ENCODE measurements at places on chromosomes 1 and 21.

GRCh38 chr1:219039682-219040154 lies 134.0 kb upstream of the LYPLAL1 start:
- no peak for DNase-seq
- no peaks in the 10 kb centered on the region for H3K27me3 ChIP-seq
- H3K4me1 ChIP-seq: no peaks in the 10 kb centered on the region
- no peak overlapping the region for H3K4me3 ChIP-seq
- no peak overlapping the region for H3K27ac ChIP-seq
- no peaks in the 10 kb centered on the region for H3K36me3 ChIP-seq

- no peak overlapping the region for H3K4me3 ChIP-seq
- H3K4me1 ChIP-seq: peaks cover 7% of the 10 kb centered on the region
- DNase-seq: no peak
Measured at GRCh38 chr1:40479156-40479555, 2.1 kb downstream of the ZFP69 start.

GRCh38 chr1:106793651-106794050 lies 262.8 kb upstream of the PRMT6 start:
- H3K27ac ChIP-seq: no peak overlapping the region
- H3K27me3 ChIP-seq: no peaks in the 10 kb centered on the region
- no peak overlapping the region for H3K4me3 ChIP-seq
- H3K4me1 ChIP-seq: no peaks in the 10 kb centered on the region

DNA sequence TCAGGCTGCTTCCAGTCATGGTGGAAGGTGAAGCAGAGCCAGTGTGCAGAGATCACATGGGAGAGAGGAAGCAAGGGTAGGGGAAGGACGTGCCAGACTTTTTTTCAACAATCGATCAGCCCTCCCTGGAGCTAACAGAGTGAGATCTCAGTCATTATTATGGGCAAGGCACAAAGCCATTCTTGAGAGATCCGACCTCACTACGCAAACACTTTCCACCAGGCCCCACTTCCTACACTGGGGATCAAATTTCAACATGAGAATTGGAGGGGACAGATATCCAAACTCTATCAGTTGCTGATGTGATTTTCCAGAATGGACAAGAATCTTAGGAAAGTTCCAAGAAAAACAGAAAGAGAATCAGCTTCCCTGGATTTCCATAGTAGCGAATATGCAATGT lies 60.5 kb downstream of the BACE2 start:
- no peak overlapping the region for H3K4me3 ChIP-seq
- no peak for DNase-seq
- H3K27me3 ChIP-seq: no peaks in the 10 kb centered on the region
- H3K27ac ChIP-seq: no peak overlapping the region
- no peaks in the 10 kb centered on the region for H3K4me1 ChIP-seq

GRCh38 chr1:173064011-173064410 lies 13.3 kb upstream of the TNFSF18 start:
- no peak for DNase-seq
- no peak overlapping the region for H3K4me3 ChIP-seq
- H3K4me1 ChIP-seq: peaks cover 4% of the 10 kb centered on the region
- no peaks in the 10 kb centered on the region for H3K27me3 ChIP-seq

DNA sequence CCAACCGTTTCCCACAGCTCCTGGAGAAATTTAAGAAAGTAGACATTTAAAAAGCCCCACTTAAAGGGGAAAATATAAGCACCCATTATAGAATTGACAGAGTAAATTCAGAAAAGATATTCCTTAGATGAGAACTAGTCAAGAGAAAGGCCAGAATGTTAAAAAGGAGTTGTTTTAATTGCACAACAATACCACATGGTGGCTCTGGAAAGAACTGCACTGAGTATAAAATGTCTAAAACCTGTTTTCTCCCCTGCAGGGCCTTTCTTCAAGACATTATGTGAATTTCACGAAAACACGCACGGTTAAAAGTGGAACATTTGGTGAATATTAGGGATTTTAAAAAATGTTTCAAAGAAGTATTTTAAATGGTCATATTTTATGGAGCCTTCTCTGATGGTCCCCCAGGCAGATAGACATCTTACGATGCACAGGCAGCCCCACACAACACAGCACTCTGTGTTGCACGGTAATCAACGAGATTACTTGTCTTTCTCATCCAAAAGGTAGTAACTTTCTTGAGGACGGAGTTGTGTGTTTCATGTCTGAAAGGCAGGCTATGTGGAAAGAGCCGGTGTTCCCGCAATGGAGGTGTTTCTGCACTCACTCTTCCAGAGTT lies 101.9 kb downstream of the PRRX1 start:
- no peak overlapping the region for H3K4me3 ChIP-seq
- no peak for DNase-seq
- H3K4me1 ChIP-seq: no peaks in the 10 kb centered on the region
- H3K36me3 ChIP-seq: no peaks in the 10 kb centered on the region
- no peaks in the 10 kb centered on the region for H3K27me3 ChIP-seq

- H3K4me1 ChIP-seq: peaks cover 66% of the 10 kb centered on the region
- DNase-seq: no peak
- H3K27me3 ChIP-seq: no peaks in the 10 kb centered on the region
- peak overlapping the region; percentile 100 for H3K27ac ChIP-seq
Measured at GRCh38 chr1:85314726-85315125, 38.3 kb upstream of the BCL10 start.

GRCh38 chr1:203692565-203693470 lies 66.2 kb downstream of the ATP2B4 start:
- H3K27me3 ChIP-seq: no peaks in the 10 kb centered on the region
- H3K4me3 ChIP-seq: no peak overlapping the region
- DNase-seq: no peak
- H3K27ac ChIP-seq: peak overlapping the region; percentile 99

- no peak overlapping the region for H3K27ac ChIP-seq
- H3K27me3 ChIP-seq: no peaks in the 10 kb centered on the region
- DNase-seq: no peak
- no peak overlapping the region for H3K4me3 ChIP-seq
Measured at GRCh38 chr1:184417916-184418315, 31.1 kb downstream of the C1orf21 start.

GRCh38 chr1:234645474-234645953 lies 35.5 kb upstream of the IRF2BP2 start:
- no peaks in the 10 kb centered on the region for H3K36me3 ChIP-seq
- DNase-seq: no peak
- peaks cover 2% of the 10 kb centered on the region for H3K4me1 ChIP-seq
- H3K27me3 ChIP-seq: no peaks in the 10 kb centered on the region
- H3K27ac ChIP-seq: no peak overlapping the region

DNA sequence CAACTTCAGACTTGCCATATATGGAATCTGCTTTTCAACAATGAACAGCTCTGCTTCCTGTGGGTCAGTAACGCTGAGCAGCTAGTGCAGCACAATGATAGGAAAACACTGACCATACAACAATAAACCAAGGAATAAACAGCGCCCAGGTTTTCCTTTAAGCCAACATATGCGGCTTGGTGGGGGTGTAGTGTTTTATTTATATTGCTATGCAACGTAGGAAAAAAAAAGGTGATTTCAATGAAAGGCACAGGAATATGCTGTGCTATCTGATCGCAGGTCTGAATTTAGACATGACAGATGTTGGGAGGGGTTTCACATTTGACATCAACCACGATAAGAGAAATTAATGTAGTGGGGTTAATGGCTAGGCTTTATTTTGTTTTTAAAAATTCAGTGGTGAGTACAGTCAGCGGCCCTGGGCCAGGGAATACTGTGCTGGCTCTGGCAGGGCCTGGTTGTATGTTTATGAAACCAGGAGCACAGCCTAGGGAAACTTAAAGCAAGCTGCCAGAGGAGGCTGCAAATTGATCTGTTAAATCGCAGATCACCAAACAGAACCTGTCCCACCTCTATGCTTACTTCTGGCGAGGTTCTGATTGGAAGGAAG lies 4.3 kb downstream of the TSPAN2 start:
- peaks cover 4% of the 10 kb centered on the region for H3K4me1 ChIP-seq
- H3K4me3 ChIP-seq: no peak overlapping the region

GRCh38 chr1:34918977-34919561 lies 10.4 kb downstream of the DLGAP3 start:
- H3K36me3 ChIP-seq: no peaks in the 10 kb centered on the region
- no peak overlapping the region for H3K4me3 ChIP-seq
- no peak overlapping the region for H3K27ac ChIP-seq
- H3K27me3 ChIP-seq: no peaks in the 10 kb centered on the region
- H3K4me1 ChIP-seq: peaks cover 6% of the 10 kb centered on the region

- peak overlapping the region; percentile 58 for H3K27ac ChIP-seq
- H3K4me1 ChIP-seq: peaks cover 28% of the 10 kb centered on the region
- H3K36me3 ChIP-seq: peaks cover 2% of the 10 kb centered on the region
- peak overlapping the region; percentile 24 for H3K4me3 ChIP-seq
Measured at GRCh38 chr1:119631433-119632102, 16.5 kb downstream of the ZNF697 start.

DNA sequence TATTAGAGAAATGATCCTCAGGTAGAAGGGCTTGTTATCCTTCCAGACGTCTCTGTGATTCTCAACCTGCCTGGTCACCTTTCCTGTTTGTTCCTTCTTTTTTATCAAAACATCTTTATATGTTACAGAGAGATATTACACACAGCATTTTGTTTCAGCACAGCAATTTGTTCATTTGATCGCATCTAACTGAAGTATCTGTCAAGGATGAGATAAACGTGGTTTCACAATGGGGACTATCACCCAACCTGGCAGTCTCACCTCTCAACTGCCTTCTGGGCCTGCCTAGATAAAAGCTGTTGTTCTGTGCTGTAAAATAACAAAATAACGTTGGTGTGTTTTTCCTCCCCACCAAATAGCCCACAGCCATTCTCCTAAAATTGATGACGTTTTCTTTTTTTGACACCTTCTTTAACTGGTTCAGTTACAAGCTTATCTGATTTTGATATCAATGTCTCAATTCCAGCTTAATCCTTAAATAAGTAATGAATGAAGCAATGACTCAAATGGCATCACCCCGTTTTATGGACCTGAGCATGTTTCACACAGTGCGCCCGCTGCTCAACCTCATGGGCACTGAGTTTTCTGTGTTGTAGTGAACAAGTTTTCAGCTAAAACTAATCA lies 367.9 kb upstream of the RUNX1 start:
- no peaks in the 10 kb centered on the region for H3K36me3 ChIP-seq
- DNase-seq: no peak
- no peaks in the 10 kb centered on the region for H3K27me3 ChIP-seq
- no peak overlapping the region for H3K4me3 ChIP-seq
- no peak overlapping the region for H3K27ac ChIP-seq

DNA sequence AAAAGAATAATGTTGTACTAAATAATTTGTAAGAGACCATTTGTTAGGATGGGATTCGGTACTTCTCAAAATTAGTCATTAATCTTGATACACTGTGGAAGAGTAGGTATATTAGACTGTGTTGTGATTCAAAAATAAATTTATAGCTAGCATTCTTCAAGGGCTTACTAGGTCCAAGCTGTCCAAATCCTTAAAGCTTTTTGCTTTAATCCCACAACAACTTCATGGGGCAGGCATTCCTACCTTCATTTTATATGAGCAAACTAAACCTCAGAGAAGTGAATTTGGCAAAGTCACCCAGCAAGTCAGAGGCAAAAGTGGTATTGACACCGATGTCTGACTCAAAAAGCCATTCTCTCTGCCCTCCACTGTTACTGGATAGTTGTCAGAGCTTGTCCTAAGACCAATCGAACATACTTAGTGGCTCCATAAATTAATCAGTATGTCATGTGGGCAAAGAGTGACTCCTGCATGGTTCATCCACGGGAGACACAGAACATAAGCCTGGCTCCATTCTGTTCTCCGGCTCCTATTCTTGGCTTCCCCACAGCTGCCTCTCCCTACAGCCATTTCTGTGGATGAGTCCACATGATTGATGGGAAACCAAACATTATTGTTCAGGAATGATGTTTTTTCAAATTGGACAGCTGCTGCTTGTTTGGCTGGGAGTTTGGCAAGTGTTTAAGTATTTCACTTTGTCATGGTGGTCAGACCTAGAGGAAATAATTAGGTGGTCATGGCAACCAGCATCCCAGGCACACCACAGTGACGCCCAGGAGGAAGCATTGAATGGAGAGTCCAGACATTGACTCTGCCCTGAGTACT lies 133.4 kb upstream of the FGGY start:
- H3K4me1 ChIP-seq: peaks cover 3% of the 10 kb centered on the region
- no peak overlapping the region for H3K27ac ChIP-seq
- DNase-seq: no peak

DNA sequence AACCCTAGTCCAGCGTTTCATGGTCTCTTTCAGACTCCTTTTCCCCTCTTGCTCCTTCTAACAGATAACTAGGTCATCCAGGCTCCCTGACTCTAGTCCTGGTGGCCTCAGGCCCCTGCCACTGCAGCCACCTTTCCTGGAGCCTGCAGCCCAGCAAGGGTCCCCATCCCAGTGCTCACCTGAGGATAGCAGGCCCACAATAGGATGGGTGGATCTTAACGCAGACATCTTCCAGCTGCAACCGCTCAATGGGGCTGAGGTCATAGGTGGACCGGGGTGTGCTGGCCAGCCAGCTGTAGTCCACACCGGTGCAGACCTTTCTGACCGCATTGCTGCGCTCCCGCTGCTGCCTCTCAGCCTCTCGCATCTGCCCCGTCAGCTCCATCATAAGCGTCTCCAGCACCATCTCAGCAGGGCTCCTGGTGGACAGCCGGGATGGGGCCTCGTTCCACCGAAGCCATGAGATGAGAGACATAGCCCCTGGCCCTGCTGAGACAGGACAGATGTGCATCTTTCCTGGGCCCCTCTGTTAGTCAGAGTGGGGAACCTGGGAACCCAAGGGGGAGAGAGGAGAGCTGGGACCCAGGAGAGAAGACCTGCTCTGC lies 10.9 kb downstream of the RD3 start:
- no peak overlapping the region for H3K27ac ChIP-seq
- no peaks in the 10 kb centered on the region for H3K36me3 ChIP-seq
- H3K4me1 ChIP-seq: no peaks in the 10 kb centered on the region
- no peaks in the 10 kb centered on the region for H3K27me3 ChIP-seq

- H3K4me3 ChIP-seq: no peak overlapping the region
- H3K27me3 ChIP-seq: no peaks in the 10 kb centered on the region
- DNase-seq: no peak
Measured at GRCh38 chr1:186875896-186876835, 47.4 kb downstream of the PLA2G4A start.

DNA sequence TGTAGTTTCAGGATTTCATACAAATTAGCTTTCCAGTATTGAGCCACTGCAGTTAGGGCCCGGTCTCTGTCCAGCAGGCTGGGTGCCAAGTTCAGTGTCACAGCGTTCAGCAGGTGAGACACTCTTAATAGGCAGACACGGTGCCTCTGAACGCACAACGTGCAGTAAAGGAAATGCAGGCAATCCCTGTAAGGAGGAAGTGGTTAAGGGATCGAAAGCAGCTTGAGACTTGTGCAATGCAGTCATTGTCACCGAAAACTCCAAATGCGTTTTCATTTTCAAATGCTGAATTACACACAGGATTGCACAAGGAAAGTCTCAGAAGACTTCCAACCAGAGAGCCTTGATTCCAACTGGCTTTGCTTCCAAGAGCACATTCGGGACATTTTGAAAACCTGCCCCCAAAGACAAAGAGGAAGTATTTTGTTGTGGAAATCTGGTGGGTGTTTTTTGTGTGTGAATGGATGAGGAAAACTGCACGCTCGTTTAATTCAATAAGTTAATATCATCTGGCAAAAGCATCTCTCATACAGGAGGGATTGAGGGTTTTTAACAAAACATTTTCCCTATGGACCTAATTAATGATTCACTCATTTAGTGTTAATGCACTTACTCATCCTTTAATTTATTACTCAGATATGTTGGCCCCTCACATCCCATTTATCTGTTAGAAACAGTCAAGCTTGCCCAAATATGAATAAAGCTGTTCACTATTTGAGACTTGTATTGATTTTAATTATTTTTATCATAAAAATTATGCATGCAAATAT lies 61.6 kb downstream of the PTGS2 start:
- no peaks in the 10 kb centered on the region for H3K4me1 ChIP-seq
- peak overlapping the region; percentile 41 for H3K4me3 ChIP-seq
- DNase-seq: no peak
- H3K27me3 ChIP-seq: no peaks in the 10 kb centered on the region
- H3K27ac ChIP-seq: peak overlapping the region; percentile 60

GRCh38 chr1:3987669-3988235 lies 87.7 kb upstream of the C1orf174 start:
- DNase-seq: no peak
- H3K27me3 ChIP-seq: no peaks in the 10 kb centered on the region
- H3K27ac ChIP-seq: no peak overlapping the region
- no peaks in the 10 kb centered on the region for H3K4me1 ChIP-seq
- H3K36me3 ChIP-seq: no peaks in the 10 kb centered on the region

Data from SK-N-SH (cell line).